ENCODE measurements at places on chromosomes 16 and 17.

DNA sequence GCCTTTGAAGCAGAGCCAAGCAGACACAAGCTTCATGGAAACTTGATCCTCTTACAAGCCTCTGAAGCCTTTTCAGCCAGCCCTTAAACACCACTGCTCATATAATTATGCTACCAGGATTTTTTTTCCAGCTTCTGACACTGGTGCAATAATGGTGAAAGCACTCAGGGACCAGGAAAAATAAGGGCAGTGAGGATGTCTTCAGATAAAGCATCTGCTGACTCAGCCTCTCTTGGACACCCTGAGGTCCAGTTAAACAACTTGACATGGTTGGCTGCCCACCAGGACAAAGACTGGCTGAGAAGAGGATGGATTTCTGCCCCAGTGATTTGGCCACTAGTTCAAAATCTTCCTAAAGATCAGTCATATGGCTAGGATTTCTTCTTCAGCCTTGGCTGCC, 124.2 kb upstream of the N4BP1 start:
- no peak for DNase-seq

DNA sequence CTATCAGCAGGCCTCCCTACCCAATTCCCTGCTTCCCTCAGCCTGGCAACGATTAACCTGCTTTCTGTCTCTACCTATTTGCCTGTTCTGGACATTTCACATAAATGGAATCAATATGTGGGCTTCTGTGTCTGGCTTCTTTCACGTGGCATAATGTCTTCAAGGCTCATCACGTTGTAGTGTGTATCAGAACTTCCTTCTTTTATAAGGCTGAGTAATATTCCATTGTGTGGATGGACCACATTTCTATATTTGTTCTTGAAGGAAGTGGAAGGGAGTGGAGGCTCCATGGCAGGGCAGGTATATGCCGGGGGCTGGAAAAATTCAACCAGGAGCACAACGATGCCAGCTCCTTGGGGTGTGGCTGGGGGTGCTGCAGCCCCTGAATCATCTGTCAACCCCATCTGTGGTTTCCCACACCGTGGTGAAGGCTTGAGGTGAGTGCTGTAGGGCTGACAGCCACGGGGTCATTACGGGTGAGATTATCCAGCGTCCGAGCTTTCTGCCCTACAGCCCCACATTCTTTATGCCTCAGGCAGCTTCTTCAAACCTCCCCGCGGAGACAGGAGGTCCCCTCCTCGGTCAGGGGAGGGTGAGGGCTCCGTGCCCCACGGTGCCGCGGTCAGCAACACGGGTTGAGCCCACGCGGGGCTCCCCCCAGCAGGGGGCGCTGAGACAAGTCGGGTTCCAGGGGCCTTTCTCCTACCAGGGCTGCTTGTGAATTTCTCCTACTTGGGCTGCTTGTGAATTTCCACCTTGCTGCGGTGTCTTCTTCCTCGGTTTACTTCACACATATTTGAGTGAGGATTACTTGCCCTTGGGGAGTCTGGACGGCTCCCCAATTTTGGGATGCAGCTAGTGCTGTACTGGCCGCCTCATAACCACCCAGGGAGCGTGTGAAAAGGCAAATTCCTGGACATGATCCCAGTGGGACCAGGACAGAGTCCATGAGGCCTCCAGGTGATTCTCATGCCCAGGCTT, 18.3 kb upstream of the WFIKKN2 start:
- DNase-seq: peak; percentile 83

- DNase-seq: no peak
Observed at GRCh38 chr16:66131156-66131807, 235.2 kb upstream of the CDH5 start.

DNA sequence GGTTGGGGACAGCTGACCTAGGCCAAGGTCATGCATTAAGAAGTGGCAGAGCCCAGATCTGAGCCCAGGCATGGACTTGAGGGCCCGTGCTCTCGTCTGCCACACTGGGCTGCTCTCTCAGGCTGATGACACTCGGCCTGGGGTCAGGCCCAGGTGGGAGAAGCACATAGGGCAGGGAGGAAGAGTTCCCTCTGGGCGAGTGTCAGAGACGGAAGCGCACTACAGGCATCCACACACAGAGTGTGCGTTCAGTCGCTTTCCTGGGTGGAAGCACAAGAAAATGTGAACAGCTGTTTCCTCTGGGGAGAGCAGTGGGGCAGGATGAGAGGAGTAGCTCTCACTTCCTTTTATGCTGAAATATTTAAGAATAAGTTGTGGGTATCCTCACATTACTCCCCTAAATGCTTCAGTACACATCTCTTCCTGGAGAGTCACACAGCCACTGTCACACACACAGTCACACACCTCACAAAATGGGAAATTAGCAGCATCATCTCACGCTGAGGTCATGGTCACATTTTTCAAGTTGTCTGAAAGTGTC, 59.7 kb downstream of the B9D1 start:
- DNase-seq: no peak

GRCh38 chr16:65012357-65012756, 109.5 kb downstream of the CDH11 start:
- no peak for DNase-seq

DNA sequence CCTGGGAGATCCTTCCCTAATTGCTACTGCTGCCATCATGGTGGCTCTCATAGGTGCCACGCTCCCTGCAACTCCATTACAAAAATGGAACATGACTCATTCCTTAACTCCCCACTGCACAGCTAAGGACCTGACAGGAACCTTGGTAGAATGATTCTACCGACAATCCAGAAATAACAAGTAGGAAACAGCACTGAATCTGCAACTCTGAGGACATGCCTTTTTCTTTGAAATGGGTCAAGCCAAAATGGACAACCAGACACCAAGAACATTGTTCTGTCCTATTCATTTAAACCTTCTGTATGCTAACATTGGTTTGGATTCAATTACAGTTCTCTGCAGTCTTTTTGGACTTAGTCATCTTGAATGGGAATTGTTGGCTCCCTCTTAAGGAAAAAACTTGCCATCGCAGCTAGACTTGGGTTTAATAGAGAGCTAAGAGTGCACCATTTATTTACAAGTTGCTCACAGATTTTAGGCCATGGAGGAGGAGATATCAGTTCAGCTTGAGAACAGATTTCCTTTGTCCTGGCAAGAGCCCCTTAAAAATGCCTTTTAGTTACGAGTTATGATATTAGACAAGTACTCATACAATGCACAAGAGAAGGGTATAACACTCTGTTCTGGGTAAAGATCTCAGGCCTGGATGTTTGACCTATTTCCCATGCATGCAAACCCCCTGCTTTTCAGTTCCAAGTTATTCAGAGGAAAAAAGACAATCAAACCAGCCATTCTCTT, 20.9 kb upstream of the NSRP1 start:
- peak; percentile 78 for DNase-seq

GRCh38 chr17:81870131-81870980, 781 bp downstream of the ARHGDIA start:
- DNase-seq: peak; percentile 79

DNA sequence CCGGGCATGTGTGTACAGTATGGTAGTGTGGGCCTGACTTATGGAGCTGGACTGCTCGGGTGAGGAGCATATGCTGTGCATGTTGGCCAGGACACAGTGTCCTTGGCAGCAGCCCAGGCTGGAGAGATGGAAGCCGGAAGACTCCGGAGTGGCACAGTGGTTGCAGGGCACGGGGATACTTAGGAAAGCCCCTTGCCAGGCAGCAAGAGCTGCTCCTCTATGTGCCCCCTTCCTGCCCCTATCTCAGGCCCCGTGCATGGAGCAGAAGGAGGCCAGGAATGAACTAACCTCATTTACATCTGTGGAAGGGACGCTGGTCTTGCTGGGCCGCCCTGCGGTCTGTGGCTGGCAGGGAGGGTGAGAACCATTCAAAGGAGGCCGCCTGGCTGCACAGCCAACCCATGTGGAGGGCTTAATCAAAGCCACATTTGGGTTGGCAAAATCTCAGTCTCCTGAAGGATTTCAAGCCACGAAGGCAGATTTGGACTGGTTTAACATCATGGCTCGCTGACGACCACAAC, 32.2 kb upstream of the RCVRN start:
- no peak for DNase-seq

DNA sequence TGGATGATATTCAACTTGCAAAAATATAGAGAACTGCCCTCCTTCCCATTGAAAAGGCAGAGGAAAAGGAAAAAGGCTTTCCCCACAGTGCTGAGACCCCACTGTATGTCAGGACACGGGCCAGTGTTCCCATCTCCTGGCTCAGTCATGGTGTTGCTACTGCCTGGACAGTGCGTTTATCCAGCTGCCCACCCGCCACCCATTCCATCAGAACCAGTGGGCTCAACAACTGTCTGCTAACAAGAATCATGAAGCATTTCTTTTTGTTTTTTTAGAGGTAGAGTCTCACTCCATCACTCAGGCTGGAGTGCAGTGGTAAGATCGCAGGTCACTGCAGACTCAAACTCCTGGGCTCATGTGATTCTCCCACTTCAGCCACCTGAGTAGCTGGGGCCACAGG, 11.3 kb downstream of the FBXO31 start:
- DNase-seq: no peak

GRCh38 chr16:75529959-75530358, 5.9 kb downstream of the CHST5 start:
- no peak for DNase-seq

DNA sequence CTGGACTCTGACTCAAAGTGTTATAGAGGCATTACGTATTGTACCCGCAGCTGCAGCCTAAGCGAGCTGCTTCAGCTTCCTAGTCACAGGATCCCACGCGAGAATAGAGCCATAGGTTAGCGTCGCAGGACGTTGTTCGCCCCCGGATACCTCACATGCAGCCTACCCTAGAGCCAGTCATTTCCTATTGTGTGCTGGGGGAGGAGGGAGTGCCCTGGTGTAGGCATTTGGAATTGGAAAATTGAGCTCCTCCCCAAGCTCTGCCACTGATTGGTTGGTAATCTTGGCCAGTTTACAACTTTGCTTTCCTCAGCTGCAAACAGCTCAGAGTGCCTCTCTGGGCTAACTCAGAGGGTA, 530 bp downstream of the NAA60 start:
- DNase-seq: peak; percentile 67

DNA sequence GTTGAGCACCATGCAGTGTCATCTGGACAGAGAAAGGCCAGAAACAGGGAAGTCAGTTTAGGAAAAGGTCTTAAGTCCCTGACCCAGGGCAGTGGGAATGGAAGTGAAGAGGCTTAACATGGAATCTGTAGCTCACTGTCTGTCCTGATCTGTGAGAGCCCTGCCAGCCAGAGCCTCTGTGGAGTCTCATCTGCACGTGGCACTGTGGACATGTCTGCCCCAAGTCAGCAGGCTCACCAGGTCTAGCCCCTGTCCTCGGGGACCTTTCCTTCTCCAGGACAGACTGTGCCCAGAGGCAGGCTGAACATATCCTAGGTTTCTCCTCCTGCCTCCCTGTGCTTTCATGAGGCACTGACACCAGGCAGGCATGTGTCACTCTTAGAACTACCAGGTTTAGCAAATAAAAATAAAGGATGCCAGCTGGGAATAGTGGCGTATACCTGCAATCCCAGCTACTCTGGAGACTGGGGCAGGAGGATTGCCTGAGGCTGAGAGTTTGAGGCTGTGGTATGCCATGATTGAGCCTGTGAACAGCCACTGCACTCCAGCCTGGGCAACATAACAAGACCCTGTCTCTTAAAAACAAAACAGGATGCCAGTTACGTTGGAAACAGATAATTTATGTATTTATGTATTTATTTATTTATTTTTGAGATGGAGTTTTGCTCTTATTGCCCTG, 22.4 kb downstream of the UNK start:
- peak; percentile 46 for DNase-seq

GRCh38 chr16:83623091-83623730, 184.6 kb upstream of the HSBP1 start:
- no peak for DNase-seq

DNA sequence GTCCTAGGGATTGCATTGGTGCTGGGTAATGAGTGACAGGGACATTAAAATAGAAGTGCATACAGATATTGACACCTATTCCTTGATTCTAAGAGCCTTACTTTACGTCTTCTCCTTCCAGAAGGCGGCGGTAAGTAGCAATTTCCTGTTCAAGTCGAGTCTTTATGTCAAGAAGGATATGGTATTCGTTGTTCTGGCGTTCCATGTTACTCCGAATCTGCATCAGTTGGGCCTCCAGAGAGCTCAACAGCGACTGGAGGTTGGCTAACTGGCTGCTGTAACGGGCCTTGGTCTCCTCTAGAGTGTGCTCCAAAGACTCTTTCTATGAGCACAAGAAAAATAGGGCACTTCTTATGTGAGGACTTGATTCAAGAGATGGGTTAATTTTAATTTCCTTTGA, 7.0 kb downstream of the KRT20 start:
- no peak for DNase-seq

DNA sequence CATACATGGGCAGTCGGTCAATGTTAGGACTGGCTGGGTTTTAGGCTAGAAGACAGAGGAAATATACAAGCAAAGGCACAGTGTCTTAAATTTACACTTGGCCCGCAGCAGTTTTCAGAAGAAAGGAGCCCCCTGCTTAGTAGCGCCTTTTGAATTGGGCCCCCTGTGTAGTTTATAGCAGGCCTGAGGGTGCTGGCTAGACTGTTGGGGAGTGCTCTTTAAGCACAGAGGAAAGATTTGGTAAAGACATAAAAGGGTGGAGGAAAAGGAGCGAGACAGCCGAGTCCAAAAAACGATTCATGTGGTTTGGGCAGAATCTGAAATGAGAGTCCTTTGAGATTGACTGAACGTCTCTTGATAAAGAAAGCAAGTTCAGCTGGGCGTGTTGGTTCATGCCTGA, 10.6 kb downstream of the RMI2 start:
- no peak for DNase-seq

GRCh38 chr16:81830845-81831540, 51.9 kb downstream of the PLCG2 start:
- DNase-seq: no peak

DNA sequence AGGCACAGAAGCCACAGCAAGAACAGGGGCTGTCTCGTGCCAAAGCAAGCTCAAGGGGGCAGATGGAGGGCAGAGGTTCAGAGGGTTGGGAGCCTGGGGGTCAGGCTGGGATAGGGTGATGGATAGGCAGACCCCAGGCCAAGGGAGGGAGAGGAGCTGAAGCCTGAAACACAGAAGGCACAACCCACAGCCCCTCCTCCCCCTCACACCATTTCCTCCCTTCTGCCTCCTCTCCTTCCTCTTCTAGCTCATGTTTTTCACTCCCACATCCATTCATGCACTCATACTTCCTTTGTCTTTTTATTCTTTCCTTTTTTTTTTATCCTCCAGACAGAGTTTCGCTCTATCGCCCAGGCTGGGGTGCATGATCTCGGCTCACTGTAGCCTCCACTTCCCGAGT, 61.1 kb downstream of the SOCS1 start:
- no peak for DNase-seq

GRCh38 chr16:73262931-73263330, 215.0 kb upstream of the ZFHX3 start:
- no peak for DNase-seq

DNA sequence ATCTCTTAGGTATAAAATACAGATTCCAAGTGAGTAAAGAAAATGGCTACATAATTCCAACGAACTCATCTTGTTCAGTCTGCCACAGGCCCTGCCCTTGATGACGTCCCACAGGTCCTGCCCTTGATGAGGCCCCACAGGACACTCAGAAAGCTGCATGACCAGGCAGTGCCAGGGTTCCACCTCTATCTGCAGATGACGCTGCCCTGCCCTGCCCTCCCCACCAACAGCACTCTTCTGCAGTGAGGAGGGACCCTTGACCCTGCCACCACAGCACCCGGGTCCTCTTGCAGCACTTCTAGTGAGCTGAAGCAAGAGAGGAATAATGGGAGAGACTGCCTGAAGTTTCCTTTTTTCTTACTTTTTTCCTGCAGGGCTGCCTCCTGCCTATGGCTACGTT, 118.4 kb downstream of the VPS53 start:
- no peak for DNase-seq

- peak; percentile 90 for DNase-seq
Observed at GRCh38 chr17:42682722-42683403, 532 bp downstream of the CNTNAP1 start.

Data from endodermal cell (in vitro differentiated cells).